Upper lobe of left lung (tissue), 6 donors: ENCODE measurements at places on chromosomes 3 and 15. TPM values are rescaled to one million over a fixed set of nuclear protein-coding genes. Genes with fewer than 3 reads are reported as not detected.

DNA sequence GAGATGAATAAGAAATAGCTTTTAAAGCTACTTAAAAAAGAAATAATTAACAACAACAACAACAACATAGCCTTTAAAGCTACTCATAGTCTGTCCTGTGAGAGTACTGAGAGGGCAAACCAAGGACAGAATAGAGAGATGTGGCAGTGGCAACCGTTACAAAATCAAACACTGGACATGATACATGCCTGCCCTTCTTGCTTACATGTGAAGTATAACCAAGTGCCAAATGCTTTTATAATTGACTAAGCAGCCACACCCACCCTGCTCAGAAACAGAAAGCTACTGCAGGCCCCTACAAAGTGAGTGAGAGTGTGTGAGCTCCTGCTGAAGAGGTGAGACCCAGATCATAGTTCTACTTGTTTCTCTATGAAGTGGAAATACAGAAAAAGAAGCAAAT, 38.4 kb downstream of the NDUFB4 start:
- no peak for DNase-seq

GRCh38 chr3:176951586-176952292, 245.5 kb downstream of the TBL1XR1 start:
- no peak for DNase-seq

DNA sequence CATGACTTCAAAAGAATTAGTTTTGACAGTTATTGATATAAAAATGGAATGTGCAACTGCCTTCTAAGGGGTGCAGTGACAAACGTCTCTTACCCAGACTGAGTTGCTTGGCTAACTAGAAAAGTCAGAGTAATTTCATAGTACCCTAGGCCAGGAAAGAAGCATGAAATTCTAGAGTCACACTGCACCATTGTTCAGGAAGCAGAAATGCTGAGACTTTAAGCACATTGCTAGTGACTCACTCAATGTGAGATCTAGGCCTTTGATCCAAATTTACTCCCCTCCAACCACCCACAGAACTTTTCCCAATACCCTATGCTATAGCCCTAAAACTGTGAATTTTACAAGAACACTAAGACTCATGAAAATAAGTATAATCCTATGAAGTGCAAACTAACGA, 110.8 kb downstream of the DUT start:
- no peak for DNase-seq

- no peak for DNase-seq
These were observed 12.6 kb downstream of the RAB11A start for GRCh38 chr15:65881766-65882434.

DNA sequence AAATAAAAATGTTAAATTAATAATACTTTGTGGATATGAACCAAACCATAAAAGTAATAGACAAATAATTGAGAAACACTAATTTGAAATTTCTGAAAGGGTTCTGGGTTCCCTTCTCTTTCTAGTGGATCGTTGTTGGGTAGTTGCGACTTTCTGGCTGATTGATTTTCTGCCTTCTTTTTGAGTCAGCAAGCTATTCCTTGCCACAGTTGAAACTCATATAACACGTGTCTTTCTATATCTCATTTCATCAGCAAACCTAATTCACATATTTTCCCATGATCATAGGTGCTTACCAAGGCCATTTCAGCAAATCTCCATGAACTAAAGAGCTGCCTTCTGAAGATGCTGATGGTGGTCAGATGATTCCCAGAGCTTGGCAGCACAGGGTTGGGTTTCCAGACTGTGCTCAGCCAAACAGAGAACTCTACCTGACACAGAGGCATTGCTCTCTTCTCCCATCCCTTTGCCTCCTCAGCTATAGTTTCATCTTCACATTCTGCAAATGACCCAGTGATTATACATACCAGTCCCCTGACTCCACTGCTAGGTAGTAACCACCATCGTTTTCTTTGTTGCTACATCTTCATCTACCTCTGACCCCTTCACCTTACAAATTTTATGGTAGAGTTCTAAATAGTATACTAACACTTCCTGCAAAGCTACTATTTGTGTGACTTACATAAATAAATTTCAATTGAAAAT, 383.9 kb upstream of the DPH6 start:
- DNase-seq: no peak

GRCh38 chr3:38978729-38979128, 73.0 kb downstream of the SCN11A start:
- no peak for DNase-seq

GRCh38 chr3:187678726-187679268, 8.6 kb upstream of the SST start:
- DNase-seq: no peak

DNA sequence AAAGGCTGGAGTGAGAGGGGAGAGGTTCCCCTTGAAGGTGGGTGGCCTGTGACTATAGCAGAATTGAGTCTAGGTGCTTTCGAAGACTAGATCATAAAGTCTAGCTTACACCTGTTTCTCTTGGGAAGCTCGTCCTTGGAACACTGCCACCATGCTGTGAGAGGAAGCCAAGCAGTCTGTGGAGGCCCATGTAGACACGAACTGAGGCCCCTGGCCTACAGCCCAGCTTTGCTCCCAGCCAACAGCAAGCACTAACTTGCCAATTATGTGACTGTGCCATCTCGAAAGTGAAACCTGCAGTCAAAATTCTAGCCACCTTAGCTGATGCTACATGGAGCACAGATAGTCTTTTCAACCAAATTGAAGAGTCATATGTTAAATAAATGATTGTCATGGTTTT, 190.5 kb upstream of the NECTIN3 start:
- no peak for DNase-seq

DNA sequence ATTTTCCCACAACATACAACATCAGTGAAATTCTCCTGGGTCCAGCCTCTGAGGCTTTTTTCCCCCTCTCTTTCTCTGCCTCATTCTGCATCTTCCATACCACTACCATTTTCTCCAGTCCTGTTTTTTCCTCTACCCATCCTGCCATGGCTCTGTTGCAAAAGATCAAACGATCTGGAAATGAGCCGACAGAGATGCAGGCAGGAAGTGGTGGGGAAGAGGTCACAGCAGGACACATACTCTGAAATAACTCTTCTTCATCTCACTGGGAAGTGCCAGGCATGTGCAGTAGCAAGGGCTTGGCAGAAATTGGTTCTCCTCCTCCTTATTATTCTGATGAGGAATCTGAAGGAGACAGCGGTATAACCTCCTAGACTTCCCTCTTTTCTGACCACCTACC, 114.3 kb downstream of the CORO2B start:
- DNase-seq: no peak

DNA sequence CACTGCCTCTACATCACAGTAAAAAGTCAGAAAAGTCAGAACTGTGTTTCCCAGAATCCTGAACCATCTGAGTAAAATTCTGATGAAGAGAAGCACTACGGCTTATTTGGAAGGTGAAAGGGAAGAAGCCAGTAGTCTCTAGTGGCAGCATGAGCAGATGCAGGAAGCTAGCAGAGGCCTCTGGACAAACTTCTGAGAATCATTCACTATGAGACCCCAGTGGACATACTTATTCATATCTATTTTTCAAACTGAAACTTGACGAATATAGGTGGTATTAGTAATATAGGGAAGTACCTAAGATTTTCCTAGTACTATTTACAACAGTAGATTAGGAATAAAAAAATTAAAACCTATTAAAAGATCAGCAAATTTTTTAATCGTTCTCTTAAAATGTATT, 272.8 kb upstream of the TTC14 start:
- no peak for DNase-seq

- no peak for DNase-seq
These were observed 355.3 kb upstream of the NR2F2 start for GRCh38 chr15:95975212-95975611.

DNA sequence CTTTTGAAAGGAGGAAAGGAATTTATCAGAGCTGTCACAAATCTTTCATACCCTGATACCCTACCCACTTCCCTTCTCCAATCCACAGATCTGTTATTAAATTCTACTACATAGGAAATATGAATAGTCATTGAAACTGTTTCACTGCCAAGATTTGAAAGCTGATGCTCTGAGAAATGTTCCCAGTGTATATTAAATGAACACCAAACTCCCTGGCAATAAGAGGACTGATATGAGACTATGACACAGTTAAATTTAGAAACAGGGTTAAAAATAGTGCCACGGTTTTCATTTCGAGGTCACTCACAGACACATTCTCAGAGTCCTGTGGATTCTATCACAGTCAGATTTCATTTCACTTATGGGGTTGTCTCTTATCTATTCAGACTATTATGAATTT, 27.2 kb upstream of the GBE1 start:
- DNase-seq: no peak

- no peak for DNase-seq
These were observed 57.6 kb downstream of the ESYT3 start for GRCh38 chr3:138491971-138492370.

DNA sequence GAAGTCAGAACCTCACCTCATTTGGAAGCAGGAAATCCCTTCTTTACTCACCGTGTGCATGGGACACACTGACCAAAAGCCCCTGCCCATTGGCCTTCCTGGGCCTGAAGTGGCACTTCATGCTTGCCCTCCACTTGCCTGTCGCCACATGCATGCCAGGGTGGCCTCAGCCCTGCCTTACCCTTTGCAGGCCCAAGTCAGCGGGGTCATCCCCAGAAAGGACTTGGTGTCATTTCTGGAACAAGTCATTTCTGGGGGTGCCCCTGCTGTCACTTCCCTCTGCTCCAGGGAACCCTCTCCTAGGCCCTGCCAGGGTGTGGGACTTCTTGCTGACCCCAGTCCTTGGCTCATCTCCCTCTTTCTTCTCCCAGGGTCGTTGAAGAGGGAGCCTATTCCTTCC, 59.9 kb upstream of the CGNL1 start:
- DNase-seq: no peak

- DNase-seq: no peak
These were observed 2.2 kb downstream of the STARD9 start for GRCh38 chr15:42577514-42578031.

LRRC31 gene
- 1.7 TPM for total RNA-seq

NLGN1 gene
- 2.3 TPM for total RNA-seq

VWA5B2 gene
- total RNA-seq: 1.0 TPM

ETV5 gene
- 15.7 TPM for total RNA-seq

PCOLCE2 gene
- total RNA-seq: 9.4 TPM

CCR4 gene
- total RNA-seq: not detected

SLC51A gene
- 1.2 TPM for total RNA-seq

CCNL1 gene
- total RNA-seq: 344 TPM

LACTB gene
- 23.1 TPM for total RNA-seq

CLDN16 gene
- total RNA-seq: 0.06 TPM

CISH gene
- total RNA-seq: 41.1 TPM

THRB gene
- total RNA-seq: 15.2 TPM

AGBL1 gene
- total RNA-seq: 3.6 TPM

HES1 gene
- total RNA-seq: 26.9 TPM
